ENCODE measurements at places on chromosomes 2 and 18.

DNA sequence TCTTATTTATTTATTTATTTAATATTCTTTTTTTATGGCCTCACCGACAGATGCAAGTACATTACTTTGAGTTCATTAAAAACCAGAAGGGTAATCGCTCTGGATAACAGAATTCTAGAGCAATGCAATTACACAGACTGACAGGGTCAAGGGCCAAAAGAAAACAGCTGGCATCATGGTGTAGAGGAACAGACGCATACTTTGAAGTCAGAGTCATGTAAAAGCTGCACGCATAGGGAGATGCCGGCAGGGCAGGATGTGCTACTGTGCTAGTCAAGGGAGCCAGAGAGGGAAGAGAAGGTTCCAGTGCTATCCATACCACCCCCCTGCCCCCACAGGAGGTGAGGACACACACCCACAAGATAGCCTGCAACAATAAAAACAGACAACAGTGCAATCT is 115.2 kb upstream of the TFCP2L1 start:
- no peaks in the 10 kb centered on the region for H3K4me1 ChIP-seq
- H3K36me3 ChIP-seq = peaks cover 35% of the 10 kb centered on the region
- H3K27me3 ChIP-seq = no peaks in the 10 kb centered on the region
- H3K27ac ChIP-seq = no peak overlapping the region
- no peak for DNase-seq
- H3K4me3 ChIP-seq = no peak overlapping the region

DNA sequence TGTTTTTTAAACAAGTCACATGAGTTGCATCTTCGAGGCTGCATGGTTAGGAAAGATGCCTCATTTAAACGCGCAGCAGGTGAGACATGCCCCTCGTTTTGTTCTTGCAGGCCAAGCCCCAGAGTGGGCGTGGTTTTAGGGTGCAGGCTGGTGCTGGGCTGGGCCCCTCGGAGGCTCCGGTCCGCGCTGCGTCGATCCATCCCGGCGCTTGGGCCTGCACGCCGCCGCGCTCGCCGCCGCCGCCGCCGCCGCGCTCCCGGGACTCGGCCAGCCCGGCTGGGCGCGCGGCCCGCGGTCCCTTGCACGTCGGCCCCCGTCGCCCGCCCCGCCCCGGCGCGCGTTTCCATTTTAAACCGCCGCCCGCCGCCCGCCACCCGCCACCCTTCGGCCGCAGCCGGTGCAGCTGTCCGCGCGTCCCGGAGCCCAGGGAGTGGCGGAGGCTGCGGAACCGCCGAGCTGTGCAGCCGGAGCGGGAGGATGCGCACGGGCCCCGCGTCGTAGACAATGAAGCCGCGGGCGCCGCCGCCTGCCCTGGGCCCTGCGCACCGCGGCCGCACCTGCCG is 175.5 kb downstream of the AGAP1 start:
- no peaks in the 10 kb centered on the region for H3K36me3 ChIP-seq
- no peak overlapping the region for H3K4me3 ChIP-seq
- peak; percentile 26 for DNase-seq
- no peaks in the 10 kb centered on the region for H3K27me3 ChIP-seq

DNA sequence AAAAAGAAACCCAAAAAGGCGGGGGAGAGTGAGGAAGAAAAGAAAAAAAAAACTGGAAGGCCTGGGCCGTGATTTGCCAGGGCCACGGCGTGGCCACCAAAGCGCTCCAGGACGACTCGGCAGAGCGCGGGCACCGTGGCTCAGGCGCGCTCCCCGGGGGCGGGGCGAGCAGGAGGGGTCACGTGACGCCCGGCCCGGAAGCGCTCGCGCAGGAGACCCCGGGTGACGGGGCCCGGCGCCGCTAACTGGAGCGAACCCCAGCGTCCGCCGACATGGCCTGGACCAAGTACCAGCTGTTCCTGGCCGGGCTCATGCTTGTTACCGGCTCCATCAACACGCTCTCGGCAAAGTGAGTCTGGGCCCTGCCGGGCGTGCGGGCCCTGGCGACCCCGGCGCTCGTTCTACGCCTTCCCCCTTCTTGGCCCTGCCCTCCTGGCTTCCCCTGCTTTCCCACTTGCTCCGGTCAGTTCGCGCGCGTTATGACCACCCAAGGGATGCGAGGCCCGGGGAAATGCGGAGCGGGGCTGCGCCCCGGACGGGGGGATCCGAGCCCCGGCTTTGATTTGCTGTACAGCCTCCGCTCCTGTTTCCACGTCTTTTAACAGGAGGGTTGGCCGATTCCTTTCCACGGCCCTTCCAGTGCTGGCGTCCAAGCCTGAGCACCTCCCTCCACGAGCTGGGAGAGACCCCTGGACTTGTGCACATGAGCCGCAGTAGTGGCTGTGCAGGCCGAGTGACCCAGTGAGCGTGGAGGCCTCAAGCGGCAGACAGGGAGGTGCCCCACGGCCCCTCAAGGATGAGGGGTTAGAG is at the start of gene SLC35F6:
Gene SLC35F6, plus strand, starts transcription at position 207 of the 810 bp plus-strand sequence. Its CDS starts 66 bp downstream, at position 273.
- H3K36me3 ChIP-seq = peaks cover 2% of the 10 kb centered on the region
- H3K27me3 ChIP-seq = no peaks in the 10 kb centered on the region
- H3K4me3 ChIP-seq = peak within 1 kb of the TSS; percentile 90
- peak within 1 kb of the TSS; percentile 76 for H3K27ac ChIP-seq

GRCh38 chr2:158557752-158558151 is 101.0 kb downstream of the PKP4 start:
- H3K4me1 ChIP-seq = no peaks in the 10 kb centered on the region
- no peaks in the 10 kb centered on the region for H3K27me3 ChIP-seq
- no peak for DNase-seq
- no peak overlapping the region for H3K27ac ChIP-seq
- no peaks in the 10 kb centered on the region for H3K36me3 ChIP-seq

GRCh38 chr18:69770238-69770637 is 177.4 kb downstream of the CD226 start:
- no peak overlapping the region for H3K27ac ChIP-seq
- H3K4me3 ChIP-seq = no peak overlapping the region
- H3K36me3 ChIP-seq = no peaks in the 10 kb centered on the region

Measured in keratinocyte (primary cell).